ENCODE measurements at places on chromosomes 16 and 17.

DNA sequence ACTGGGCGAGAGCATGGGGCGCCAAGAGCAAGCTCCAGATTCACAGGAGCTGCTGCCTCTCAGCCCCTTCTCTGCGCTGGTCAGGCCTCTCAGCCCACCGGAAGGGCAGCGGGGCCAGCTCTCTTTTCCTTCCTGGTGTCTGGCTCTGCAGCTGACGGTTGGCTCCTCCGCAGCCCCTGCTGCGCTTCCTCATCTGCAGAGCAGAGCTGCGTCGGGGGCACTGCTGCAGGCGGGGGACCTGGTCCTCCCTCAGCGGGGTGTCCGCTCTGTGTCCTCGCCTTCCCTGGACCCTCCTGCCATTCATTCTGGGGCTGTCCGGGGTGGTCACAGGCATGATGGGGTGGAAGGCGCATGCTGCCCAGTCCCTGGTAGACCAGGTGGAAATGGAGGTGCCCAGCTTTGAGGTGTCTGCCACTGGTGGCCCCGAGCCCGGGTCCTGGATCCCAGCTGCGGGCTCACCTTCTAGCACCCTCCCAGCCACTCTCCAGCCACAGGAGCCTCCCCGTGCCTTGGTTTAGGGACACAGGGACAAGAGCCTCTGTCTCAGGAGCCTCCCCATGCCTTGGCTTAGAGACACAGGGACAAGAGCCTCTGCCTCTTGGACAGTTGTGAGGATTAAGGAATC lies 84.8 kb downstream of the IRF8 start:
- DNase-seq = no peak

DNA sequence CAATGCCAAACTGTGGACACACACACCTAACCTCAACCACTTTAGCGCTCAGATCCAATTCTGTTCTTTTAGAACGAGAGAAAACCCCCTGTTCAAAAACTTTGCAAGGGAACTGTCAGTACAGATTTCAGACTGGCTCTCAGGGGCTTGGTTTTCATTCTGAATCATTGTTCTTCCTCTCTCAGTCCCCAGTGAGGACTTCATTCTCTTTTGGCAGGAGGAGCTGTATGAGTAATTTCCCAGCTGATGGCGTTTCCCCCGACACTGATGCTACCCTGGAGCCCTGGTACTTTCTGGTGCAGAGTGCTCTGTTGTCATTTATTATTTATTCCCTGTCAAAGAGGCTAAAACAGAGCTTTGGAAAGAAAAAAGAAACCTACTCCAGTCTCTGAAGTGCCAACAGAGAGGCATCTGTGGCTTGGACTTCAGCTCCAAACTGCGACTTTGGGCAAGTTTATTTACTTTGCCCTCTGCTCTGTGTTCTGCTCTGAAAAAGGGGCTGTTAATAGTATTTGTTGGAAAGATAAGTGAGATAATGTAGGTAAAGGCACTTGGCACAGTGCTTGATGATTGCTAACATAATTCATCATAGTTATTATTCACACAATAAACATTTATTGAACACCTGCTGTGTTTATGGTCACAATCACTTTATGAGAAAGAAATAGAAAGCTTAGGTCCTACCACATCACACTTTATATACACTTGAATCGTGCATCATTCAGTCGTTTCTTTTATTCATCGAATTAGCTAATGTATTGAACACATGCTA lies 28.3 kb downstream of the ETV4 start:
- DNase-seq = no peak

- DNase-seq = no peak
Observed at GRCh38 chr17:50939795-50940684, 73.9 kb upstream of the TOB1 start.

DNA sequence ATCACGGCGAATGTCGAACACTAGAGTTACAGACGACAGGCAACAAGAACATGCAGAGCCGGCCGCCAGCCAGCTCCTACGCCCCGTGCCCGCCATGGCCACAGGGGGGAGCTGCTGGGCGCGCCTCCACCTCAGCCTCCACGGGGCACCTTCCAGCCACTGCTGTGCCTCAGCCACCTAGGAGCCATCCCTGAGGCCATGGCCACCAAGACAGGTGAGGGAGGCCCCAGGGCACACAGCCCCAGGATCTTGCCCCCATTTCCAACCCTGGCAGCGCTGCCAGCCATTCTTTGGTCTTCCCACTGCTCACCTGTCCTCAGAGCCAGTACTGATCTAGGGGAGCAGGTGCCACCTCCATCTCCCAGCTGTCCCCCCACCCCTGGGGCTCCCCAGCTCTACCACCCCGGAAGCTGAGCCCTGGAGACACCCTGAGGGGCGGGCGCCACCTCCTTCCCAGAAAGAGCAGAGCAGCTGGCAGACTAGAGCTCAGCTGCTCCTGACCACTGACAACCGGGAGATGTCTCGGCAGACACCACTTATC lies 11.8 kb downstream of the GNPTG start:
- DNase-seq = peak; percentile 30

- DNase-seq = no peak
Observed at GRCh38 chr17:19531780-19532501, 1.7 kb upstream of the SLC47A1 start.

Measured in NCI-H1436 (cell line).